Hindlimb muscle (tissue), 1 donor: ENCODE measurements at places on chromosomes 4 and X. TPM values are rescaled to one million over a fixed set of nuclear protein-coding genes. Genes with fewer than 3 reads are reported as not detected.

Gene RBMX
- 198 TPM for polyA plus RNA-seq

DNA sequence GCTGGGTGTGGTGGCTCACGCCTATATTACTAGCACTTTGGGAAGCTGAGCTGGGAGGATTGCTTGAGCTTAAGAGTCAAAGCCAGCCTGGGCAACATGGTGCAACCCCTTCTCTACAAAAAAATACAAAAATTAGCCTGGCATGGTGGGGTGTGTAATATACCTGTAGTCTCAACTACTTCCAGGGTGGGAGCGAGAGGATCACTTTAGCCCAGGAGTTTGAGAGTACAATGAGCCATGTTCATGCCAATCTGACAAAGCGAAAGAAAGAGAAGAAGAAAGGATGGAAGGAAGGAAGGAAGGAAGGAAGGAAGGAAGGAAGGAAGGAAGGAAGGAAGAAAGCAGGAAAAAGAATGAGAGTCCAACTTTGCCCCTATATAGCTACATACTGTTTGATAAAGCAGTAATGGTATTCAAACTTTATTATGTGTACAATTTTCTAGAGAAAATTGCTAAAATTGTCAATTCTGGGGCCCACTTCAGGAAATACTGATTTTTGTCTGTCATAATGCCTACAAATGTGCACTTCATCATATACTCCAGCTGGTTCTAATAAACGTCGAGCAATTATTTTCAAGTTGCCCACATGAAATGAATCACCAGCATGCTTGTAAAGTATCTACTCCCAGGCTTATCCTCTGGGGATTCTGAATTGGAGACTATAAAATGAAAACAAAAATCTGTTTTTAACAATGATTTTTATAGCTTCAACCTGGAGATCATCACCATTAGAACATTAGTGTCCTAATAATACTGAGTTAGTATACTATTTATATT lies 132.3 kb downstream of the NDST4 start:
- no peak for DNase-seq

Gene GPM6B
- 18.1 TPM for polyA plus RNA-seq

DNA sequence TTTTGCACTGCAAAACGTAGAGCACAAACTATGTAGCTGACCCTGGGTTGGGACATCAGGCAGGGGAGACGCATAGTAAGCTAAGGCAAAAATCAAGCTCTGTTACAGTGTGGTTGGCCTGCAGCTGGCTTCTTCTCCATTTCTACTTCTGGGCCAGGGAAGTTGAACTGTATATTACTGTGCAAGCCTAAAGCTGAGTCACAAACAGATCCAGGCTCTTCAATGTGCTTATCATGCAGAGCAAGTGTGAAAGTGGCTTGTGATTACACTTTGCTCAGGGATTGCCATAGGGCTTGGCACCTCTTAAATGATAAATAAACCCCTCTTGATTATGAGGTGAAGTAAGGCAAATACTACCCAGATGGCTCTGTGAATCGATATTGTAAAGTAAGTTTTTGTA lies 40.5 kb downstream of the CLDN34 start:
- DNase-seq, result no peak
